Stomach (tissue), 19 donors: ENCODE measurements at places on chromosomes 7 and 10. TPM values are rescaled to one million over a fixed set of nuclear protein-coding genes. Genes with fewer than 3 reads are reported as not detected.

Gene PLEKHS1
- polyA plus RNA-seq = 1.1 TPM

Gene GLI3
- 1.4 TPM for polyA plus RNA-seq

Gene PLXNA4
- polyA plus RNA-seq = 0.98 TPM

Gene GNG11
- 37.9 TPM for polyA plus RNA-seq

Gene CPA1
- polyA plus RNA-seq = 1.7 TPM

Gene SPDYE2
- not detected for polyA plus RNA-seq

Gene ASB10
- 0.05 TPM for polyA plus RNA-seq

Gene HTR5A
- not detected for polyA plus RNA-seq

Gene NPFFR1
- polyA plus RNA-seq = 0.05 TPM

Gene SPOCK2
- 1.1 TPM for polyA plus RNA-seq

Gene WDFY4
- 1.1 TPM for polyA plus RNA-seq

Gene AKR1C3
- polyA plus RNA-seq = 883 TPM

Gene CALML3
- 64.6 TPM for polyA plus RNA-seq

Gene AUTS2
- polyA plus RNA-seq = 3.8 TPM

Gene TEX47
- not detected for polyA plus RNA-seq

Gene ACTR3C
- polyA plus RNA-seq = 7.0 TPM

Gene CALML5
- 2.4 TPM for polyA plus RNA-seq

Gene CSTF2T
- polyA plus RNA-seq = 8.6 TPM

Gene MOGAT3
- not detected for polyA plus RNA-seq

Gene NAMPT
- polyA plus RNA-seq = 183 TPM

Gene BAMBI
- polyA plus RNA-seq = 1.2 TPM

Gene MRLN
- polyA plus RNA-seq = not detected

Gene VKORC1L1
- polyA plus RNA-seq = 7.3 TPM

Gene FRMD4A
- 7.2 TPM for polyA plus RNA-seq
